ENCODE measurements at places on chromosomes 3 and 15.

DNA sequence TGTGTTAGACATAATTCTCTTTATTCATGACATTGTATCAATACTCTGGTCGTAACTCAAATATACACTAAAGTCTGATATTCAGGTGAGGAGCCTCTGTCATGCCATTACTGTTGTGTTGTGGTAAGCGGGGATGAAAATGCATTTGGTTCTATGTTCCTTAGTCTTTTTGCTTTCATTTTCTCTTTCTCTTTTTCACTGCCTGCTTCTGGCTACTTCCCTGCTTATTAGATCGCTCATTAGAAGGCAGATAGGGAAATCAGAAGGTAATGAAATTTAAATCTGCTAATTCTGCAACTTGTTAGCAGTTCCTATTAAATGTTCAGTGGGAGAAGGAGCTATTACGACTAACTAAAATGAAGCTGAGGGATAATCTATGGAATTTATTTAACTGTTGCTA is 345.0 kb downstream of the GRM7 start:
- no peak for DNase-seq

GRCh38 chr3:191257286-191257685 is 58.2 kb downstream of the OSTN start:
- no peak for DNase-seq

DNA sequence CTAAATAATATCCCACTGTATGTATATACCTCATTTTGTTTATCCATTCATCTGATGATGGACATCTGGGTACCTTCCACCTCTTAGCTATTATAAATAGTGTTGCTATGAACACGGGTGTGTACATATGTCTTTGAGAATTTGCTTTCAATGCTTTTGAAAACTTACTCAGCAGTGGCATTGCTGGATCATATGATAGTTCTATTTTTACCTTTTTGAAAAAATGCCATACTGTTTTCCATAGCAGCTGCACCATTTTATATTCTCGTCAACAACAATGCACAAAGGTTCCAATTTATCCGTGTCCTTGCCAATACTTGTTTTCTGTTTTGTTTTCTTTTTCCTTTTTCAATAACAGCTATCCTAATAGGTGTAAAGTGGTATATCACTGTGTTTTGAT is 77.1 kb downstream of the PEAK1 start:
- no peak for DNase-seq

GRCh38 chr3:155805204-155805801 is 775 bp downstream of the C3orf33 start:
- DNase-seq, result no peak

GRCh38 chr3:148816427-148816826 is 11.2 kb upstream of the CPB1 start:
- DNase-seq, result no peak
